Activated T-cell treated with anti-CD3 and anti-CD28 coated beads for 24 hours (primary cell): ENCODE measurements at places on chromosomes 3 and 15.

GRCh38 chr15:100355342-100355741, 13.6 kb upstream of the ADAMTS17 start:
- no peak for DNase-seq

DNA sequence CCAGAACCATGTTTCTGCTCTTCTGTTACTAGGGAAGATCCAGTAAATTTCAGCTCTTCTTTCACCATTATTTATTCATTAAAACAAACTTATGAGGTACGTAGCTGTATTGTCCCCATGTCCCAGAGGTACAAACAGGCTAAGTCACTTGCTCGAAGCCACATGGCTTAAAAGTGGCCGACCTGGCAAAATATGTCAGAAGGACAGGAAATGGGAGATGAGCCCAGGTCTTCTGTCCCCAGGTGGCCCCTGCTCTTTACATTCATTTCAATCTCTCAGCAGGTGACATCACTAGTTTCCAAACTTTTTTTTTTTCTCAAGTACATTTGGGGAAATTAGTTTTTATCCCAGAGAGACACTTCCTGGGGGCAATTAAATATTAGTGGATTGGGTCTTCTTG, 34.1 kb upstream of the LPP start:
- no peak for DNase-seq

DNA sequence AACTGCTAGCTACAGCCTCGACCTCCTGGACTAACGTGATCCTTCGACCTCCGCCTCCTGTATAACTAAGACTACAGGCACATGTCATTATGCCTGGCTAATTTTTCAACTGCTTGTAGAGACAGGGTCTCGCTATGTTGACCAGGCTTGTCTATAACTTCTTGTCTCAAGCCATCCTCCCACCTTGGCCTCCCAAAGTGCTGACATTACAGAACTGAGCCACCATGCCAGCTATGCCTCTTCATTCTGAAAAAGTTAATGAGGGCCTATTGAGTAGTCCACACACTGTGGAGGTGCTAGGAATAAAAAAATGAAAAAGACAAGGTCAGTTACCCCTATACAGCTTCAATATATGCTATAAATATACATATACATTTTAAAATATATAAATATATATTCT, 18.3 kb upstream of the EPHA6 start:
- DNase-seq: no peak

DNA sequence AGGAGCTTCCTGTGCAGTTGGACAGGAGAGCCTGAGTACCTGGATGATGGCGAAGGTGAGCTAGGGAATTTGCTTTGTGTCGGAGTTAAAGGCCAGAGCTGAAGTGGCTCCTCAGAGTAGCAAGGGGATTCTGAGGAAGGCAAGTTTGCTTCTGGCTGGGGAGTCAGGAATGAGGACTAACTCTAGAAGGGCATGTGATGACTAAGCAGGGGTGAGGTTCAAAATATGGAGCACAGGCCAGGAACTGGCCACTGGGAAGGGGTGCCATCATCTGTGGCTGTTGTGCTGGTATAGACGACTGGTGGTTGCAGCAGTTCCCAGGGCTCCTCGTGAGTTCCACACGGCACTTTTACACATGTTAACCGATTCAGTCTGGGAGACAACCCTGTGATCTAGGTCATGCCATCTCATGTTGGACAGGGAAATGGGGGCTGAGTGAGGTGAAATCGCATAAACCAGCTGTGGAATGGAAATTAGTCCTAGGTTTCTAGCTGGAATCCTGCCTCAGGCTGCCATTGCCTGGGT, 100.8 kb downstream of the EEFSEC start:
- no peak for DNase-seq

DNA sequence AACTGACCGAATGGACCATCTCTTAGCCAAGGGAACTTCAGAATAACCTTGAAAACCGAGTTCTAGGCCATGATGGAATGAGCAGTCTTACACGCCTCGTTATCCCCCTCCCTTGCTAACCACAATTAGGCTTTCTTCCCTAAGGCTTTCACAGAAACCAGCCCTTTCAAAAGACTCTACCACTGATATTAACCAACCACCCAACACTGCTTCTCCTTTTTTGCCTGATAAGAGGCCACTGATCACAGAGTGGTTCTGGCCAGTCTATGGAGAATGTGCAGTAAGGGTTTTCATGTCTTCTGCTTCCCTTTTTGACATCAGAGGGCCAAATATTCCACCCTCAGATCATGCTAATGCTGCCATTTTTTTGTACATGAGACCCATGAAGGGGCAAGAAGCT, 59.3 kb downstream of the MCF2L2 start:
- no peak for DNase-seq

DNA sequence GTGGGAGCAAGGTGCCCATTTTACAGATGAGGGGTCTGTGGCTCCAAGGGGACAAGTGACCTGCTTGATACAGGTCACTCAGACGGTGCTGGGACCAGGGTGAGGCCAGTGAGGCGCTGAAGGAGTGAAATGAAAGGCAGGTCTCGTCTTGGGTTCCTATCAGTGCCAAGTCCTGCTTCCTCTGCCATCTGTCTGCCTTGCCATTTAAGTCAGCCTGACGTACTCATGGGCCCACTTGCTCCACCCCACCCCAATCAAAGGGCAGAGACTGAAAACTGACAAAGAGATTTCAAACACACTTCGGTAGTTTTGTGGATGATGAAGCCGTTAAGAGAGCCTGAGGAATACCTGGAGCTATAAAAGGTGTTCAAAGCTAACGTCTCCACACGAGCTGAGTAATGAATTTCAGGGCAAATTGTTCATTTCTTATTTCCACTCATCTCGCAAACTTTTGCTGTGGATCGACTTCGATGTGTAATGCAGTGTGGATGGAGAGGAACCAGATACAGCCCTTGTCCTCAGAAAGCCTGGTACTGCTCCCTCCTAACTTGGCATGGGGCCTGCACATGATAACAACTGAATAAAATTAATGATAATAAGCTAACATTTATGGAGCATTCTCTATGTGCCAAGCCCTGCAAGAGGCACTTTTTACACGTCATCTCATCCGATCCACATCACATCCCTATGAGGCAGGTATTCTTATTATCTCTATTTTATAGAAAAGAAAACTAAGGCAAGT, 36.6 kb downstream of the ATP2B2 start:
- no peak for DNase-seq

- no peak for DNase-seq
Observed at GRCh38 chr3:154926721-154927120, 153.4 kb upstream of the MME start.

DNA sequence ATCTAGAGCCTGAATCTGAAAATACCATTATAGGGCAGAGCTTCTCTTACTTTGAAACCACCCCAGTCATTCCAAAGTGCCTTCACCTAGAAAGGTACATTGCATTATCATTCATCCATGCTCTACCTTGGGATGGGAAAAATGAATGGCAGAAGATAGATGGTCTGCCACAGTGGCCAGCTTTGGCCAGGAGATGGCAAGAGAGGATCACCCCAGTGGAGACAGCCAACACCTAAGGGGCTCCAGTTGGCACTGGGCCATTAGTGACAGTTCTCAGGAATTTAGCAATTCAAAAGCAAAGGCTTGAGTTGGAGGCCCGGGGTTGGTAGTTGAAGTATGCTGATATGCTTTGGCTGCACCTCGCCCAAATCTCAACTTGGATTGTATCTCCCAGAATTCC, 253.6 kb upstream of the MRPL3 start:
- DNase-seq: no peak

- DNase-seq: no peak
Observed at GRCh38 chr15:59668556-59668955, 11.2 kb upstream of the GTF2A2 start.

- no peak for DNase-seq
Observed at GRCh38 chr15:66069751-66070150, 183.8 kb downstream of the MEGF11 start.

- no peak for DNase-seq
Observed at GRCh38 chr3:74489050-74489792, 125.2 kb downstream of the CNTN3 start.

GRCh38 chr15:78239811-78240210, 5.4 kb upstream of the ACSBG1 start:
- no peak for DNase-seq

DNA sequence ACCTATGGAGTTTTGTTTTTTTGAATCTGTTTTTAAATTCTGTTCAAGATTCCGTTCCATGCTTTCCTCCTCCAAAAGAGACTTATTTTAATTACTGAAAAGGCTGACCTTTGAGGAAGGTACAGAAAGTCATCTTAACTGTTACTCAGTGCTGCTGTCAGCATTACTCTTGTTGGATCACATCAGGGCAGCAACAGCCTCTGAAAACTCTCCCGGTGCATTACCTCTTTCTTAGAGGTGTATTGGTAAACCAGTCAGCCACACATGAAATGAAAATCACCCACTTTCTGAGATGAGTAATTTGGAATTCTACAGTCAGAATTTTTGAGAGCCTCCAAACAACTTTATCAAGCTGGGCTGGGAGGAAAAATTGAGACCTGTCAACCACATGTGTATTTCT, 88.5 kb upstream of the LIMD1 start:
- no peak for DNase-seq

DNA sequence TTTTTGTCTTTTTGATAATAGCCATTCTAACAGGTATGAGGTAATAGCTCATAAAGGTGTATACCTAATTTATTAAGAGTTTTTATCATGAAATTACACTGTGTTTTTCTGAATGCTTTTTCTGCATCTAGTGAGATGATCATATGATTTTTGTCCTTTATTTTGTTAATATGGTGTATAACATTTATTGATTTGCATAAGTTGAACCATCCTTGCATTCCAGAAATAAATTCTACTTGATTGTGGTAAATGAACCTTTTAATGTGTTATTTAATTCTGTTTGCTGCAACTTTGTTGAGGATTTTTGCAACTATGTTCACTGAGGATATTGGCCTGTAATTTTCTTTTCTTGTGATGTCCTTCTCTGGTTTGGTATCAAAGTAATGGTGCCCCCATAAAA, 28.0 kb upstream of the PCSK6 start:
- no peak for DNase-seq

DNA sequence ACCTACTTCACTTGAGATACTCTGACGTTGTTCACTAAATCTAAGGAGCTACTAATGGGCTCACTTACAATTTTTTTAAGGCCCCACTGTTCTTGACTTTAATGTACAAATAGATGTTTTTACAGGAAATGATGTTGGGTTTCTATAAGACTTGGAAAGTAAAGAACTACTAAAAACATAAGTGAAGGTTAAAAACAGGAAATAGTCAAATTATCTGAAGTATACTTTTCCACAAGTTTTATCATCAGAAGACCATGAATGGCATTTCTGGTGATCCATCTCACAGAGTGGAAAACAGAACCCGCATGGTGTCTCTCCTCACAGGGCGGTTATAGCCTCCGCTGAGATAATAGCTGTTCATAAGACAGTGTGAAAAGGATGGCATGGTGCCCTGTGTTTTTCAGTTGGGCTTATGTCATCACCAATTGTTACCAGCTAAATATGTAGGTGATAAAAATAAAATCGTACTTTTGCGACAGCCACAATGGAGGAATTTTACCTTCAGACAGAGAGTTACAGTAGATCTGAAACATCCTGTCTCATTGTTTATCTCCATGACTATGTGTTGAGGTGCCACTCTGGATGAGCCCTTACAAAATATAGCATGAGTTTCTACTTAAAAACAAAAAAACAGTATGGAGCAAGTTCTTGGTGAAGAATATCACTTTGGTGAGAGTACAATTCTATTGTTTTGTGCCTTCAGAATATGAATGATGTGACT, 462.4 kb downstream of the RAP2B start:
- no peak for DNase-seq

DNA sequence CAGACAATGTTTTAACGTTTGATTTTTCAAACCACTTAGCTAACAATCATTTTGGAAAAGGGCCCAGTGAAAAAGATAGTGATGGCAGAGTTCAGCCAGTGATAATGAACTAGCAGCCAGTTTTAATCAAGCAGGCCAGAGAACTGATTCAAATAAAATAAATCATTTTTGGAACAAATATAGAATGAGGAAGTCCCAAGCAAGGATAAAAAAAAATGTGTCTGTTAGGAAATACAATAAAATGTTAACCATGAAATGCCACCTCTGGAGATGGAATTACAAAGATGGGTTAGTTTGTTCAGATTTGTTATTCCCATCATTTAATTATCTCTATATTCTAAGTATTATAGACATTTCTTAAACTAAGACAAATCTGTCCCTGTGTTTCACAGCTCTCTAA, 1.1 kb downstream of the HERC1 start:
- DNase-seq: no peak

- no peak for DNase-seq
Observed at GRCh38 chr15:88321271-88321670, 64.7 kb upstream of the NTRK3 start.

GRCh38 chr3:158920371-158920770, 118.5 kb downstream of the MFSD1 start:
- DNase-seq: no peak

DNA sequence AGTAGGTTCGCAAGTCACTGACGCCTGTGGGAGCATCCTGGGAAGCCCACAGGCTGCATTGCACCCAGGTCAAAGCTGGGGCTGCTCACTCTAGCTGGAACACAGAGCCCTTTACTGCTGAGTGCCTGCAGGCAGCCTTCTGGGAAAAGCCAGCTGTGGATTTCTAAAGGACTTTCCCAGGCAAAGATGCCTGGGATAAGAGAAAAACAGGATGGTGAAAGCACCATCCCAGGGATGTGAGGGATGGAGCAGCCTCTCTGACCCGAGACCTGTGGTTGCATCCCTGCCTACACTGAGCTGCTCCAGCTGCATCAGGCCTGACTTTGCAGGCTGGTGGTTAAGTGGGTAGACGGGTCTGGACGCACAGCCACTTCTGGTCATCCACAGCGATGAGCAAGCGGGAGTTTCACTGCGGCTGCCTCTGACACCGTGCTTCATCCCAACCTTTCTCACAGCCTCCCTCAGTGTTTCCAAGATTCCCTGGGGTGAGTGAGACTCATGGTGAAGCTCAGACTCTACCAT, 52.5 kb upstream of the AMOTL2 start:
- no peak for DNase-seq

GRCh38 chr15:27850981-27851857, 247.9 kb downstream of the OCA2 start:
- no peak for DNase-seq

DNA sequence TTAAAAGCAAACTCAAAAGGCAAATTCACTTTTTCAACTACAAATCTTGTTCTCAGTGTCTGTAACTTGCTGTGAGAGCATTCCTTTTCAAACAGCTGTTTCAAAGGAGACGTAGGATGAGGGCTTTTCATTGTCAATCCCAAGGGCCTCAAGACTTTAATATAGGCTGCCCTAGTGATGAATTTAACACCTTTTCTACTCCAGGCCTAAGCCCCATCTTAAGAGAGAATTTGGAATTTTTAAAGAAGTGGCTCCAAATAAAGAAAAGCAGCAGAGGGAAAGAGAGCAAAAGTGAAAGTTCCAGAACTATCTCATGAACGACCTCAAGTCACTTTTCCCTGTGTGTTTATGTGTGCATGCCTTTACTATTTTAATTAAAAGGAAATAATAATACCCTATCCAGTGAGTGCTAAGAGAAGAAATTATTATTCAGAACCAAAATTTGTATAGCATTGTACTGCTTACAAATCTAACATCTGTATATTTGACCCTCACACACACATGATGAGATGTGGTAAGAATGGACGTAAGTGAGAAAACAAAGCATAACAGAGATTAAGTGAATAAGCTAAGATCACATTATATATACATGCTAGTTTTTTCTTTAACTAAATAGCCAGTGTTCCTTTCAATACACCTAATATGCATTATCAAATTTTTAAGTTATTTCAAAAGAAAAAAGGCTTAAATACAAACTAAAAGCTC, 196.4 kb downstream of the VGLL3 start:
- DNase-seq: no peak
